Activated naive CD8-positive, alpha-beta T cell treated with anti-CD3 and anti-CD28 coated beads, Interleukin-2, amount 10 ng/mL, durations not matched to agents 7 days and 5 days (primary cell): ENCODE measurements at places on chromosomes 3 and 15. TPM values are rescaled to one million over a fixed set of nuclear protein-coding genes. Genes with fewer than 3 reads are reported as not detected.
A peak's percentile ranks its signal among the peaks of the same experiment; 100 is the strongest.

MAPK6 gene
- 21.3 TPM for total RNA-seq

DNA sequence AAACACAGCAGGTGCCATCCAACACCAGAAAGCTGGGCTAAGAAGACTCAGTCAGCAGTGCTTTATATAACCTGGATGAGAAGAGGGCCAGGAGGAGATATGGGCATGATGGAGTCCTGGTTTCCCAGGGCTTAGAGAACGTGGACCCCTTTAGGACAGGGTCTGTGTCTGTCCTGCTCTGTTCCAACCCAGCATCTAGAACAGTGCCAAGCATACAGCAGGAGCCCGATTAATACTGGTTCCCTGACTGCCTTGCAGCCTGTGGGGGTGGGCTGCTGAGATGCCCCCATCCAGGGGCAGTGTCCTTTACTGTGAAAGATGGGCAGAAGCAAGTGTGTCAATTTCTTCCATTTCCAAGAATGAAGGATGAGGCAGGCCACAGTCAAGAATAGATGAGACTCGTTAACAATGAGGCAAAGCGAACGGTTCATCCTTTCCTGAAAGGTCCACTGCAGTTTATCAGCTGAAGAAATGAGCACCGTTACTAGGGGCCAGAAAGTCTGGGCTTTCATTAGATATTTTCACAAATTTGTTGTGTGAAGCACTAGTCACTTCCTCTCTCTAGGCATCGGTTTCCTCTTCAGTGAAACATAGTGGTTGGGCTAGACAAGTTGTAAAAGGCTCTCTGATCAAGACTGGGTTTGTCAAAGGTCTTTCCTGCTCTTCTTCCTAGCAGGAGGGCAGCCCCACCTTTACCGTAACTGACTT, 72.0 kb upstream of the HERC1 start:
- DNase-seq = no peak
- peak overlapping the region; percentile 89 for H3K27ac ChIP-seq
- H3K27me3 ChIP-seq = no peaks in the 10 kb centered on the region
- peaks cover 21% of the 10 kb centered on the region for H3K4me1 ChIP-seq
- H3K4me3 ChIP-seq = peak overlapping the region; percentile 55
- H3K36me3 ChIP-seq = no peaks in the 10 kb centered on the region

GRCh38 chr3:124986192-124987143, 51.9 kb upstream of the MUC13 start:
- no peak for DNase-seq
- no peak overlapping the region for H3K27ac ChIP-seq

DNA sequence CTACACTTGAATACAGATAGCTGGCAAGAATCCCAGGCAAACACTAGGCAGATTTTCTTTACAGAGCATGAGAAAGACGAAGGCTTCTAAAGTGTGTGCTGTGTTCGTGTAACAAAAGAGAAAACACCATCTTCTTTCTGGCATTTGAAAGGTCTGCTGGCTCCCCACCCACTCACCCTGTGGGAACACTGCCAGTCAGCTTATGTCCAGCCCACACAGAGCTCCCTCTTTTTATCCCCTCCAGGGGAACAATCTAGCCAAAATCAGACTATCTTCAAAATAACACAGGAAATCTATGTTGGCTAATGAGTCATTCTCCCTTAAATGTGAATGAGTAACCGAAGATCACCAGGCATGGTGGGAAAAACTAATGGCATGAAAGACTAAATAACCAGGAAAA, 45.6 kb upstream of the PAQR5 start:
- peaks cover 3% of the 10 kb centered on the region for H3K4me1 ChIP-seq
- peaks cover 2% of the 10 kb centered on the region for H3K27me3 ChIP-seq
- H3K36me3 ChIP-seq = peaks cover 3% of the 10 kb centered on the region
- no peak overlapping the region for H3K4me3 ChIP-seq

DNA sequence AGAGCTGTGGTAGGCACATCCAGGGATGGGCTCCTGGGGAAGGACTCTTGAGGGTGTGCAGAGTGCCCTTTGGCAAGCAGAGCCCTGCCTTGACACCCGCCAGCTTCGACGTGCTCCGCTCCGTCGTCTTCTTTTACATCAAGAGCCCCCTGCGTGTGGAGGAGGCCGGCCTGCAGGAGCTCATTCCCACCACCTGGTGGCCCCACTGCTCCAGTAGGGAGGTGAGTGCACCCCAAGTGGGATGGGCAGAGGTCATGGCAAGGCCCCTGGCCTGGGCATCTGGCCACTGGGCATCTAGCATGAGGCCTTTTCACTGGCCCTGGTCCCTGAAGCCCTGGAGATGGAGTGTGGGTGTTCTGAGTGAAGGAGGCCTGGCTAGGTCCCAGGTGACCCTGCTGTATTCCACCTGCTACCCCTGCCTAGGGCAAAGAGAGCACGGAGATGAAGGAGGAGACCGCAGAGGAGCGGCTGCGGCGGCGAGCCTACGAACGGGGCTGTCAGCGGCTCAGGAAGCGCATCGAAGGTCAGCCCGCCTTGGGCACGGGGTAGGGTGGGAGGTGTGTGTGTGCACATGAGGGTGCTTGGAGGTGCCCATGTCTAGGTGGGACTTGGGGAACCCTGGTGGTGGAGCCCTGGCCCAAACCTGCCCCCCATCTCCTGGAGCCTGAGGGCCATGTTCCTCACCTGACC, 12.2 kb downstream of the RNF123 start:
- H3K4me1 ChIP-seq = peaks cover 2% of the 10 kb centered on the region
- no peak overlapping the region for H3K27ac ChIP-seq
- H3K36me3 ChIP-seq = no peaks in the 10 kb centered on the region
- H3K4me3 ChIP-seq = no peak overlapping the region
- DNase-seq = no peak

GABRB3 gene
- total RNA-seq = not detected

DNA sequence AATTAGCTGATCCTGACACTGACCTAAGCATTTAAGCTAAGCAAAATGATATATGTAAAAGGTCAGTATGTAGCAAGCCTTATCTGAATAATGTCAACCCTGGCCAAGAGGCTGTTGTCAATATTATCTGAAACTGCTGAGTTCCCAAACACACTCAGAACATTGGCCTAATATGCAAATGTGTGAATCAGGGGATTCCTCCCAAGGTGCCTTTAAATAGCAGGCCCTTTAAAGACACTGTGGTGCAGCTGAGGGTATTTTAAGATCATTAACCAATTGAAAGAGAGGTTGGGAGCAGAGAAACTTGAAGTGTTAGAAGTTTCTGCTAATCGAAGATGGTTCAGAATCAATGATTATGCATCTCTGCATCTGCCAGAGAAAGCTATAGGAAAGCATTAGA, 207.0 kb downstream of the NTRK3 start:
- no peaks in the 10 kb centered on the region for H3K4me1 ChIP-seq
- no peak overlapping the region for H3K27ac ChIP-seq
- peaks cover 3% of the 10 kb centered on the region for H3K27me3 ChIP-seq
- no peak overlapping the region for H3K4me3 ChIP-seq
- DNase-seq = no peak

GRCh38 chr15:71424765-71425164, 309.5 kb downstream of the THSD4 start:
- no peak for DNase-seq
- H3K4me1 ChIP-seq = no peaks in the 10 kb centered on the region
- H3K27ac ChIP-seq = no peak overlapping the region
- H3K4me3 ChIP-seq = no peak overlapping the region

PRR20G gene
- total RNA-seq = not detected

GRCh38 chr3:24530471-24530870, 35.8 kb upstream of the THRB start:
- H3K4me1 ChIP-seq = no peaks in the 10 kb centered on the region
- no peaks in the 10 kb centered on the region for H3K27me3 ChIP-seq
- H3K4me3 ChIP-seq = no peak overlapping the region
- DNase-seq = no peak

GASK1A gene
- total RNA-seq = not detected

- DNase-seq = no peak
- peaks cover 4% of the 10 kb centered on the region for H3K36me3 ChIP-seq
- peak overlapping the region; percentile 39 for H3K27ac ChIP-seq
- no peaks in the 10 kb centered on the region for H3K27me3 ChIP-seq
These were observed 1.5 kb upstream of the GCSAM start for GRCh38 chr3:112134335-112135124.

DNA sequence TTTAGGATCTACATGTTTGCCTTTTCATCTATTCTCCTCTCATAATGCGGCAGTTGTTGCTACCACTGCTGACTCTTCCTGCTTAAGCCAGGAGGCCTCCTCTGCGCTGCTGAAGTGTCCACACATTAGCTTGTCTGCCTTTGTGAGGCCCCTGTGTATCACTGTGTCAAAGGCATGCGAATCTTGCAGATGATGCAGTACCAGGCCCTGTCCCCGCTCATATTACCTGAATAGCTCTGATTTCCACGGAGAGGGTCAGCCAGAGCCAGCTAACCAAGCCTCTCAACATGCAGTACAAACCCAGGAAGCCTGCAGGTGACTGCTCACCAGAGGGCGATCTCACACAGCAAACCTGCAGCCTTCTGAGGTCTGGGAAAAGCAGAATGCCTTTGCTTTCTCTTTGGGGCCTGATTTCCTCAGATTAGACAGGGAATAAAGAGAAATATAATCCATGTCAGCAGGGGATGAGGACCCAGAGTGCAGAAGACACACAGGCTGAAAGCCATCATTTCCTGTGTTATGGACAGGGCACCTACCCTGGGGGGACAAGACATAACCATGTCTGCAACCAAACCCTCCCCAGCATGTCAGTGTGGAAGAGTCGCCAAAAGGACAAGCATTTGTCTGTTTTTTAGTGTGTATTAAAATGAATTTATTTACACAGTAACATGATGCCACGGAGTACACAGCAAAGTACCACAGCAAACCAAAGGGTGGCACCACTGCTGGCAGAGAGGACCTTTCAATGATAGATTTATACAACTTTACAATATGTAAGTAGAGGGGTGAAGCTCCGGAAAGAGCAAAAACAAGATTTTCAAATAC, 36.8 kb upstream of the TSPAN3 start:
- no peak overlapping the region for H3K27ac ChIP-seq
- no peaks in the 10 kb centered on the region for H3K36me3 ChIP-seq
- H3K27me3 ChIP-seq = no peaks in the 10 kb centered on the region
- no peak overlapping the region for H3K4me3 ChIP-seq
- DNase-seq = peak; percentile 54
- peaks cover 2% of the 10 kb centered on the region for H3K4me1 ChIP-seq

DNA sequence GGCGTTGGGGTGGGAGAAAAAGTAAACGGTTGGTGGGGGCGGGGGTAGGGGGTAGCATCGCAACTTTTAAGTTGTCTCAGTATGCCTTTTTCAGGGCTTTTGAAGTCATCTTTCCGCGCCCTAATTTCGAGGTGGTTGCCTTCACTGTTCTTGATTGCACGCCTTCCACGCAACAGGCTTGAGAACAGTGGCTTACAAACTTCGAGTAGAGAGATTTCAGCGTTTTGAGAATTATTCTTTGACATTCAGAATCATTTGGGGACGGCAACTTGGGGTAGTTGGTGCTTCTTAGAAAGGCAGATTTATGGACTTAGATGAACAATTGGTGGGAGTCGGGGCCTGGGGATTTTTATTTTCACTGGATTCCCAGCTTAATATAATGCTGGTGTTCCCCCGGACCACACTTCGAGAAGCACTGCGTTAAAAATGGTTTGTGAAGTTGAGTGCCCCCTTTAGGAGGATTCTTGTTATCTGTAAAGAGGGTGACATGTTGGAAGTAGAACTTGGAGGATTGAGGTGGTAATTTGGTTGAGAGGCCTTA, 880 bp downstream of the PPP4R2 start:
- H3K27ac ChIP-seq = peak overlapping the region; percentile 91
- peaks cover 27% of the 10 kb centered on the region for H3K36me3 ChIP-seq
- peak; percentile 31 for DNase-seq
- H3K27me3 ChIP-seq = no peaks in the 10 kb centered on the region
- peaks cover 31% of the 10 kb centered on the region for H3K4me1 ChIP-seq

EPHB1 gene
- 0.91 TPM for total RNA-seq

NOX5 gene
- total RNA-seq = 0.06 TPM

DNA sequence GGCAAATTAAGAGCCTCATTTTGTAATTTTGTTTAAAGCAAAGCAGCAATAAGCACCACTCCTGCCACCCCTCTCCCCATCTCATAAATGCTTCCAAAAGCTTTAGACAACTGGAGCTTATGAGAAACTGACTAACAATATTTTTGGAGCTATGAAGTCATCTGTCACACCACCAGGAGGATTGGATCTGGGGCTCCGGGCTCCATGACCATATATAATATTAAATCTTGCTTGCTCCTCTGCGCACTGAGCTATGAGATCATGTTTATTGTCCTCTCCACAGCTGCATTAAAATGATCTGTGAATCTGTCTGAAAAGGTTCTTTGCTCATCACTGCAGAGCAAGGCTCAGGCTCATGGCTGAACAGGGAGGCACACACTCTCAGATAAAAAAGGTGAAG, 323.7 kb downstream of the ZNF621 start:
- H3K4me3 ChIP-seq = no peak overlapping the region
- no peaks in the 10 kb centered on the region for H3K36me3 ChIP-seq
- no peaks in the 10 kb centered on the region for H3K27me3 ChIP-seq
